Right atrium auricular region (tissue), 2 donors: ENCODE measurements at places on chromosomes 2 and 18. TPM values are rescaled to one million over a fixed set of nuclear protein-coding genes. Genes with fewer than 3 reads are reported as not detected.

DNA sequence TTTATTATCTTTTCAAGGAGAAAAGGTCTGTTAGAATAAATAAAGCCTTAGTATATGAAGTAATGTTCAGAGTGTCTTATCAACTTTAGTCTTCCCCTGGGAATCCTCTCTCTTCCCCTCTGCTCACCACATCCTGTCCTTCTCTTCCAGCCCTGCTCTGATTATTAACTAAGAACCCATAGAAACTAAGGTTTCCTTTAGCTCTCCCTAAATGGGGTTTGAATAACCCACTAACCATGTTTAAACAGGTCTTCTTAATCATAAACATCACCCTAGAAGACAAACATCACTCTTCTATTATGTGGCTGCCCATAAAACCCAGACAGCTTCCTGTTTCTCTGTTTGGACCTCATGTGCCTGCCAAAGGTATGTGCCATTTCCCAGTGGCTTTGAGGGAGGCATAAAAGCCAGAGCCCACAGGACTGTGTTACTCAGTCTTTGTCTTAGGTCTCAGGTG, 50.1 kb downstream of the SLC14A1 start:
- DNase-seq = no peak

GRCh38 chr2:229689307-229689839, 25.0 kb downstream of the DNER start:
- no peak for DNase-seq

ARHGEF33 gene
- total RNA-seq = 1.0 TPM

TTN gene
- total RNA-seq = 1,330 TPM

GRCh38 chr2:105114551-105114950, 76.7 kb downstream of the MRPS9 start:
- no peak for DNase-seq

- DNase-seq = no peak
Measured at GRCh38 chr2:234245945-234246344, 195.4 kb downstream of the SPP2 start.

ANKRD29 gene
- total RNA-seq = 3.5 TPM

DNA sequence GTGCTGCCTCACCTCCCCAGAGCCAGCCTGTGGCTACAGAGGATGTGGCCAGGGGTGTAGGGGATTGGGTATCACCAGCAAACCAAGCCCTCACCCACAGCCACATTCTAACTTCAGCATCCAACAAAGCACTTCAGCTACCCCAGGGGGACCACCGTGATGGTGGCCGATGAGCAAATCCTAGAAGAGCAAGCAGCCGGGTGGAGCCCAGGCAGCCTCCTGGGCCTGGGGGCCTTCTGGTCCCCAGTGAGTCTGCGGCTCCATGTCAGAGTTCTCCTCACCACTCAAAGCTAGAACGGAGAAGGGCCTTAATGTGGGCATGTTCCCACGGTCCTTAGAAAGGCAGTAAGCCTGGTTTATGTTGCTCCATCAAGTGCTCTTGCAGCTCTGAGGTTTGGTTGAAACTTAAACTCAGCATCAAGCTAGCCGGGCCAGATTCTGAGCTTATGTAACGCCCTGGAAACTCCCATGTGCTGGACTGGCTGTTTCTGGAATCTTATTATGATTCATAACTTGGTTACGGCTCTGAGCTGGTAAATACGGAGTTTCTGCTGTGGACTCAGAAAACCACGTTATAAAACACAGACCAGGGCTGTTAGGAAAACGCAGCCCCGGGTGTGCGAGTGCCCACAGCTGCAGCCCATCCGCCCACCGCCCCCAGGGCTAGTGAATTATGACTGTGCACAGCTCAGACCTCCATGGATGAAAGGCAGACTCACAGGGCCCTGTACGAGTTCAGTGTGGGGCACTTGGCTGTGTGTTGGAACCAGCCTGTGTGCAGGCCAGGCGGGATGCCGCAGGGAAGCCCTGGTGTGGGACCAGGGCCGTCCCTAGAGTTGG, 99.8 kb downstream of the SEPTIN10 start:
- DNase-seq = peak; percentile 71

DNA sequence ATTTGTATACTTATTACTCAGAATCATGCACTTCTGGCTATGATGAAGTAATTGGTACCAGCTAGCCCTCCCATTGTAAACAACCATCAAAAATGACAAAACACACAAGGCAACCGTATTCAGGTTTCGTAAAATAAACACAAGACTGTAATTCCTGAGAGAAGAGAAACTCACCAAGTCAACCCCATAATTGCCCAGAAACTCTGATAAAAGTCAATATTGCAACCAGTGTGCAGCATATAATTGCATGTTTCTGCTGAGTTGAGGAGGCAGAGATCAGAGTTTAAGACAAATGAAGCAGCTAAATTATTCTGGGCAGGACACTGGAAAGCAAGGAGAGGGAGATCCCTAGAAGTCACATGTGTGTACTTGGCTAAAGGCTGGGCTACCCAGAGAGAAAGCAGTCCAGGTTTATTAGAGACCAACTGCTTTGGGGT, 90.3 kb downstream of the ROCK2 start:
- DNase-seq = no peak

KIF1A gene
- 41.8 TPM for total RNA-seq

DNA sequence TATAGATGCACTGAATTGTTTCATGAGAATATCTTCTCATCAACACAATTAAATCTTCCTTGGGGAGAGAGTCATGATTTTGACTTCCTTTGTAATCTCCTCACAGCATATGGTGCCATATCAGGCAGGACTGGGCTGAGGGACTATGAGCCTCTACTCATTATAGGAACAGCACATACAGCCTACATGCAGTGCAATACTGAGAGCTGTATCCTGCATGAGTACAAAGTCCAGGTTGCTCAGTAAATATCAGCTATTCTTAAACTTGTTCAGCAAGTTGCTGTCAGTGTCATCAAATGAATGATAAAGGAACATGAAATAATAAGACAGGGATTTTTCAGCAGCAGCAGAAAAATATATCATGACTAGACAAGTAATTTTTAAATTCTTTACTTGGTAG, 10.8 kb downstream of the DLGAP1 start:
- no peak for DNase-seq

DNA sequence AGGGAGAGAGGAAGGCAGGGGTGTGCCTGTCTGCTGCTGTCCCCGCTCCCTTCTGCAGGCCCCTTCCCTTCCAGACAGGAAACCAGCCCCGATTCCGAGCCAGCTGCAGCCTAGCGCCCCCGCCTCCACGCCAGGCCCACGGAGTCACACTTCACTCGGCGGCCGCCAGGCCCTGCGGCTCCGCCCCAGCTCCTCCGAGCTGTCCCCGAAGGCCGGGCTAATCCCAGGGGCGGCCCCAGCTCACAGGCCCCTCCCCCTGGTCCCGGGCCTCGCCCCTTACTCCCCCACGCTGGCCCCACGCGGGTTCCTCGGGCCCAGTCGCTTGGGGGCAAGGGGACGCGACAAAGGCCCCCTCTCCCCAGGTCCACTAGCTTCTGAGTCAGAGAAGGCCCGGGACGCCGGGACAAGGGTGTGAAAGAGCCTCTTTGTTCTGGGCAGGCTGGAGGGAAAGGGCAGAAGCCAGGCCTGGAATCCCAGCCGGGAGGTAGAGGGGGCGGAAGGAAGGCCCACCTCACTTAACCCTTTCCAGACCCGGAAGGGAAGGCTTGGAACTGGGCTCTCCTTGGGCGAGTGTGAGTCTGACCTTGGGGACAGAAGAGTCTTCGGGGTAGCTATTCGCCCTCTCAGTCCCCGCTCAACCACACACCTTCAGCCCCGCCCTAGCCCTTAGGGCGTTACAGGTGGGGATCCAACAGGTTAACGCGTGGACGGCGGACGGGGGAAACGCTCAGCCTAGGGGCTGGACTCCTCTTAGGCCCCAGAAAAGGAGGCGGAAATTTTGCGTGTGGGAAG, 1.2 kb downstream of the RTKN start:
- DNase-seq = peak; percentile 85

MAB21L4 gene
- total RNA-seq = not detected

SKOR2 gene
- not detected for total RNA-seq
